ENCODE measurements at places on chromosomes 1 and 21.
A peak's percentile ranks its signal among the peaks of the same experiment; 100 is the strongest.

DNA sequence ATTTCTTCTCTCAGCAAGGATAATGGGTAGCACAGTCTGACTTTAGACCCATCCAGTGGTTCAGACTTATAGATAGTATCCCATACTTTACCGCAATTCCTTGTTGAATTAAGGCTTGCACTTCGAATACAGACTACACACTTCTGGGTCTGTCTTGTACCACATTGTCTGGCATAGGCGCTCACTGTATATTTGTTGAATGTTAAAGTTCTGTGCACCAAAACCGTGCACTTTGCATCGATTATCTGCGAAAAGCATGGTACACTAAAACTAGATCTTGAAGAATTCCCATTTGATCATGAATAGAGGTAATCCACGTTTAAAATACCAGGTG is 556 bp upstream of the RYR2 start:
- DNase-seq: no peak

- no peak for DNase-seq
These were observed 436.2 kb downstream of the MATN1 start for GRCh38 chr1:30286988-30287839.

GRCh38 chr1:183137782-183138181 is 48.3 kb upstream of the LAMC2 start:
- no peak for DNase-seq

DNA sequence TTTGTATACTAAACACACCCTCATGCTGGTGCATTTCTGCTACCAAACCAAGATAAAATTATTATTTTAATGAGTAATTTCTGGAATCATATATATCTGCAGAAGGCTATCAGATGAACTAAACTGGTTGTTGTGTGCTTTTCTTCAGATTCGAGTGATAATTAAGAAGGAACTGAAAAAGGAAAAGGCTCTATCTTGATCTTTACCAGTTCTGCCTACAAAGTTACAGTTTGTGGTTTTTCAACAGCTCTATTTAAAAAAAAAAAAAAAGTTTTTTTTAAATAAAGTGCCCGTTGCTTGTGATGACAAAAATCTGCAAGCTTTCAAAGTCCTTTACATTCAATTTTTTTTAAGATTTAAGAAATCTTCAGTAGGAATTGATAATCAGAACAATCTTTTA is 13.6 kb downstream of the DENND1B start:
- DNase-seq: no peak

DNA sequence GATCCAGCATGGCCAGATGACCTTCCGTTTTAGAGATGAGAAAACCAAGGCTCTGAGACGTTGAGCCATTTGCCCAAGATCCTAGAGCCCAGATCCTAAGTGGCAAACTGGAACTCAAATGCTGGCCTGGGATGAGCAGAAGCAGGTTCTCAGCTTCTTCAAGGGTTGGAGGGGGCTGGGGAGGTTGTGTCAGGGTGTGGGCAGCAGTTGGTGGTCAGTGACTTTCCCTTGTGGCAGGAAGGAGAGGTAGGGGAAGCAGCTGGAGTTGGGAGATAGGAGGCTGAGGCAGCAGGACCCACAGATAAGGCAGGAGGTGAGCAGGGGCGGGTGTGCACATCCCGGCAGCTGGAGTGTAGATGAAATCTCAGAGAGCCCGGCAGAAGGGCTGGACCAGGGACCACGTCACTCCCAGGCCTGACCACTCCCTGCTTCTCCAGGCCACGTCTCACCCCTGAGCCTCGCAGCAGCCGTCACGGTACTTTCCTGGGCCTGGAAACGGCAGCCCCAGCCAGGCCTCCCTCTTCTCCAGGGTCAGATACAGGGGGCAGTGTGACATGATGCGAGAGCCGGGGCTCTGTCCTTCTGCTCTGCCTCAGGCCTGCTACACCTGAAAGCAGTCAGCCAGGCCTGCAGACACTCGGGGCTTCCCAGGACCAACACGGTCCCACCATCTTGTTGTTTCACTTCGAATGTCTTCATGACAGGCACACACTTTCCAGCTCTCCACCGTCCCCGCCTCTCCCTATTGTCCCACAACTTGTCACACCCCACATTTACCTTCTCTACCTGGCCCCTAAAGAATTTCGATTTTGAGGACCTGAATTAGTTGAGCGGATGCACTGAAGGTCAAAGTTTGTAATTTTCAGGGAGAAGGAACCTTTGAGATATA is 11.5 kb upstream of the LAPTM5 start:
- no peak for DNase-seq

GRCh38 chr1:101288491-101288944 is 51.7 kb downstream of the S1PR1 start:
- peak; percentile 72 for DNase-seq

DNA sequence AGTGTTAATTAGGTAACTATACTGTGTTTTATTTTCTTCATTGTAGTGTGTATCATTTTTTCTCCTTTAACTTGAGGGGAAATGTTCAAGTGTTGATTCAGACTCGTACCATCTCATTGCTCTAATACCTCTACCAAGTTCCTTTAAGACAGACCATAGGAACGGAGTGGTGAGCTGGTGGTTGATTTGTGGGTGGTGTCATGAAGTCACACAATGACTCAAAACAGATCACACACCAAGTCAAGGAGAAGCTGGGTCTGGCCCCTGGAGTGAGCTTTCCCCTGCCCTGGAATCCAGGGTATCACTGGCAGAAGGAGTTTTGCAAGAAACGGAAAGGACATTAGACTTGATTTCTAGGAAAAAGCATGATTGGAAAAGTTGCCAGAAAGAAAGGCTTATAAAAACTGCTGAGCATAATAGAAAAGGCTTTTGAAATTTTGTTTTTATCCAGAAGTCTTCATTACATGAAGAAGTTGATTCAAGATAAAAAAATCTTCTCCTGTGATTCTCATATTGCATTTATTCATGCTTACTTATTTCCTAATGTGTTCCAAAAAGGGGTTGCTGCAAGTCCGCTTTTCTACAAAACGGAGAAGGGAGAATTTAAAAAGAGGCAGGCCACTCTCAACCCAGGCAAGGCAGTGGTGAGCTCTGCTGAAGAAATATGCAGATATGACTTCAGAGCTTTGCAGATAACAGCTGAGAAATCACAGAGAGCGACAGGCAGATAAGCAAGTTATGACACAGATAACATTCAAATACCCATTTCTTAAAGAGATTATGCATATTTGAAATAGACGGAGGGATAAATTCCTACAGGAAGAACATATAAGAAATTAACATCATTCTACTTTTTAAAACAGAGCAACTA is 79.7 kb downstream of the TBX19 start:
- DNase-seq: peak; percentile 47

GRCh38 chr1:24913616-24914225 is 16.4 kb downstream of the RUNX3 start:
- peak; percentile 1 for DNase-seq

DNA sequence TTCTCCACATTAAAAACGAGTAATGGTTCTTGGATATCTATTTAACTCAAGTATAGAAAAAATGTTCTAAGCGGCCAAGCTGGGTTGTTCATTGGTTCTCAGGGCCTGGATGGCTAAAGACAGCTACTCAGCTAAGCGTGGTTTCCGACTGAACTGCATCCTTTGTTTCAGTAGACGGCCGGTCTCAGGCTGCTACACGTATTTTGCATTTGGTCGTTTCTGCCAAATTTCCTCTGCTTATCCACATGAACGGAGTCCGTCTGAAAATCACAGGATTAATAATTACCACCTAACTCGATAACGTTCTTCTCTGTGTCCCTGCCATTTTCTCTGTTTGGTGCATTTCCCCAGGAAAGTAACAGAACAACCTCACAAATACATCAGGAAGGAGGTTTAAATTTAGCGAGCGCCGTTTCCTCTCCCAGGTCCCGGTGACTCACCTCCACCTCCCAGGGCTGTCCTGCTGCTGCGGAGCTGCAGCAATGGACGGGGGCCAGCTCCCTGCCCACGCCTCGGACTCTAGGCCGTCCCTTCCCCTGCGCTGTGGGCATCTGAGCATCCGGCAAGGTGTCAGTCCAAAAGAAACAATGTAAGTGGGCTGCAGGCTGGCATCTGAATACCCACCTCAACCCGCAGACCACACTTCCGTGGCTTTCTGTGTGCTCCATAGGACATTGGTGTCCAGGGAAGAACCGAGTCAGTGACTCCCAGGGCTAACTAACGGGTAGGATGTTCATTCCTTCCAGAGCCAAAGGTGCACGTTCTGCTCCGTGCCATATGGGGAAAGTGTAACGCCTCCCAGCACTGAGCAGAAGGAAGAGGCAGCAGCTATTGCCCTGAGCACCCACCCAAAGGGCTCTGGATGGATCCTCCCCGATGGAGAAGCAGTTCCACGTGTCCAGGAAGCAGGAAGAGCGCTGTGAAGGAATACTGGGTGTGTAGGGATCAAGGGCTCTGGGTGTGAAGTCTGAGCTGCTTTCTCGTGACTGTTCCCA is 4.1 kb upstream of the GABRD start:
- no peak for DNase-seq

- DNase-seq: no peak
These were observed 81.9 kb upstream of the WLS start for GRCh38 chr1:68314151-68314780.

GRCh38 chr1:6180268-6180706 is at the start of gene CHD5:
Gene CHD5, minus strand, starts transcription at chr1:6180321. Its CDS starts 298 bp downstream, at chr1:6180023.
- DNase-seq: peak; percentile 29

DNA sequence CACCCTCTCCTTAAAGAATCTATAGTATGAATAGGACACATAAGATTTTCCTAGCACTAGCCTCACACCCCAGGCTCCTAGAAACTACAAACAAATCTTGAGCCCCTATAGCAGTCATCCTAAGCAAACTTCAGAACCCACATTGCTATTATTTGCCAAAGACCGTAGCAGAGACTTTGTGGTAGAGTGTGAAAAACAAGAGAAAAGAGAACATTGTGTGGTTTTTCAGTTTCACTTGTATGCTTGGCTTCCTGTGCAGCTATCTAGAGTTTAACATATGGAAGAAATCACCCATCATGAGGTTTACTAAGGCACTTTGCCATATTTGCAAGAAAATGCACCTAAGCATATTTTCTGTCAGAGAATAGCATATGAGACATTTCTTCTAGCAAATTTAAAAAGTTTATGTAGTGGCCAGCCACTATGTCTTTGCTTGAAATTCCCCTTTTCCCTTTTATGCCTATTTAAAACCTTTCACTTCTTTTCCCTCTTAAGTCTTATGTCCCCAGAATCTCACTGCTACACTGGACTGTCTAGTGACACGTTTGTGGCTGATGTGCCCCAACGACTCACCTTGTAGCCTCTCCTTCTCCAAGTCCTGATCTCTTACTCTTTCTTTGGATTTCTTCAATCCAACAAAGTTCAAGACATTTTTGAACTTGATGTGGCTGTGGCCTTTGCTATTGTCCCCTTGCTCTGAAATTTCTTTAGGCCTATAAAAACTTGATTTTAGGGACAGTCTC is 25.6 kb downstream of the CCDC190 start:
- no peak for DNase-seq

DNA sequence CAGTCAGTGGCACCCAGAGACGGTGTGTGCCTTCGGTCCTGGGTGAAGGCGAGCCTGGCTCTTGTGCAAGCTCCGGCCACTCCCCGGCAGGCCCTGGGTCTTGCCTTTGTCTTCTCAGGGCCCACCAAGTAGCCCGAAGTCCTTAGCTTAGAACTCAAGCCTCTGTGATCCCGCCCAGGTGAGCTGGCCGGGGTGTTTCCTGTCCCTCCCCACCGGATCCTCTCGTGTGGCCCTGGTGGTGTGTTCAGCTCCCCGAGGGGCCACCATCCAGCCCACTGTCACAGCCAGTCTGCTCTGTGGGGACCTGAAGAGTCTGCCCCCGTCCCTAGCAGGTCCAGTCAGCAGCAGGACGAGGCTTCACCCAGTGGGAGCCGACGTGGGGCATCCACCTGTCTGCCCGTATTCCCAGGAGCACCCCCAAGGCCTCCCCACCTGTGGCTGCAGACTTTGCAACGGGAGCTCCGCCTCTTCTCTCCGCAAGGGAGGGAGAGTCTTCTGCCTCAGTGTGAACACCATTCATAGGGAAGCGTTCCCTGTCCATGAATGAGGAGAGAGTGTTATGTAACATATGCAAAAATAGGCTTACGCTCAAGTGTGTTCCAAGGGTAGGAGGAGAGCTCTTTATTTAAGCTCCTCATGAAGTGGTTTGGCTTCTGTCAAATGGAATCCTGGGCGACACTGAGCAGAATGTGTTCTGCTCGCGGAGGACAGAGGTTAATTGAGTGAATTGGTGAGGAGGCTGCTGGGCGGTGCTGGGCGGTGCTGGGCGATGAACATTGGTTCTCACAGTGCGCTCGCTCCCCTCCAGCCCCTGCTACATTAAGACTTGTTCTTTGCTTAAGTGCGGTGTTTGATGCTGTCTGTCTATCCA is 108.9 kb downstream of the CRYAA start:
- DNase-seq: no peak

DNA sequence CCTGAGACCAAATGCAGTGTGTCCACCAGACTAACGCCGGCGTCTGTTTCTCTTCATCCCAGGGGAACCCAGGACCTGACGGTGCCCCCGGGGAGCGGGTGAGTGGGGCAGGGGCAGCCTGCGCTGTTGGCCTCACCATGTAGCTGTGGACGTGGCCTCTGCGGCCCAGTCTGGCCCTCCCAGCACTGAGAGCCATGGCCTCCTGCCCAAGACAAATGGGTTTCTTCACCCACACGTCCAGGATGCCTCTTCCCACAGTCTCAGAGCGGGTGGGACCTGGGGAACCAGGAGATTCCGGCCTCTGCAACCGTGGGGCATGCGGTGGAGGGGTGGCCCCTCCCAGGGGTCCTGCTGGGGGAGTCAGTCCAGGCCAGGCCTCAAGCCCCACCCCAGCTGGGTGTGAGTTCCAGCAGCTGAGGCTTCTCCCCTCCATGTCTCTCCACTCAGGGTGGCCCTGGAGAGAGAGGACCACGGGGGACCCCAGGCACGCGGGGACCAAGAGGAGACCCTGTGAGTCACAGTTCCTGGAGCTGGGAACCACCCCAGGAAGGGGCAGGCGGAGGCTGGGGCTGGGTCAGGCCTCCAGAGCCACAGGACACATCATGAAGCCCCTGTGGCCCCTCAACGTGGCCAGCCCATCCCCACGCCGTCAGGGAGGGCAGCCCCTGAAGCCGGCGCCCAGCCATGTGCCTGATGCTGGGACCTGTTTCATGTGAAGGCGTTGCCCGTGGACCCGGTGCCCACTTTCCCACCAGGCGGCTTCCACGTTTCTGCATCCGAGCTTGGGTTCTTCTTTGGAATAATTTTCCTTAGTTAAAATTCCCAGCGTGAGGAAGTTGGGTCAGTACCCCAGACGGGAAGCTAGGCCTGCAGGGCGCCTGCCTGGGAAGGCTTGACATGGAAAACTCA is 11.0 kb downstream of the COL6A1 start:
- peak; percentile 1 for DNase-seq

DNA sequence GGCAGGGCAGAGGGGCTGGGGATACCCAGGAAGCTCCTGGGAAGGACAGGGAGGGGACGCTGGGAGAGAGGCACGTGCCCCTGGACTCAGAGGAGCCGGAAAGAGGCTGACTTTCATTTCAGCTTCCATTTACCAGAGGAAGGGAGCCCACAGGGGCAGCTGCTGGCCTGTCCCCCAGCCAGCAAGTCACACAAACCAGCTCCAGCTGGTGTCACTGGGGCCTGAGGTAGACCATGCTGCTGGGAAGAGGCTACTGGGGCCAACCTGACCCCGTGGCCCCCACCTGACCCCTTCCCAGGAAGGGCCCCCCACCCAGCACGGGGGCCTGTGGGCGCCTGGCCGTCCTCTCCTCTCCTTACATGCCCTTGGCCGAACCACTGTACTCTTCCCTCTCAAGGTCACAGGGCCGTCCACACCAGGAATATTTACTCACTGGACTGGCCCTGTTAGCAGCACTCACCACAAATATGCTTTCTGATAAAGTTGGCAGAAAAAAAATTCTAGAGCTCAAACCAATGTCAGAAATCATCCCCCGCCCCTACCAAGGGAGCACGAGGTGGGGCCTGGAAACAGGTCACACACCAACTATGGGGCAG is 110.5 kb downstream of the CASZ1 start:
- DNase-seq: no peak

- DNase-seq: no peak
These were observed 53.5 kb downstream of the ITSN1 start for GRCh38 chr21:33695813-33696212.

Data from stimulated activated CD4-positive, alpha-beta T cell treated with anti-CD3 and anti-CD28 coated beads, Interleukin-15, amount 100 ng/mL, for 24 hours (primary cell).